ENCODE measurements at places on chromosomes 1 and 21.

DNA sequence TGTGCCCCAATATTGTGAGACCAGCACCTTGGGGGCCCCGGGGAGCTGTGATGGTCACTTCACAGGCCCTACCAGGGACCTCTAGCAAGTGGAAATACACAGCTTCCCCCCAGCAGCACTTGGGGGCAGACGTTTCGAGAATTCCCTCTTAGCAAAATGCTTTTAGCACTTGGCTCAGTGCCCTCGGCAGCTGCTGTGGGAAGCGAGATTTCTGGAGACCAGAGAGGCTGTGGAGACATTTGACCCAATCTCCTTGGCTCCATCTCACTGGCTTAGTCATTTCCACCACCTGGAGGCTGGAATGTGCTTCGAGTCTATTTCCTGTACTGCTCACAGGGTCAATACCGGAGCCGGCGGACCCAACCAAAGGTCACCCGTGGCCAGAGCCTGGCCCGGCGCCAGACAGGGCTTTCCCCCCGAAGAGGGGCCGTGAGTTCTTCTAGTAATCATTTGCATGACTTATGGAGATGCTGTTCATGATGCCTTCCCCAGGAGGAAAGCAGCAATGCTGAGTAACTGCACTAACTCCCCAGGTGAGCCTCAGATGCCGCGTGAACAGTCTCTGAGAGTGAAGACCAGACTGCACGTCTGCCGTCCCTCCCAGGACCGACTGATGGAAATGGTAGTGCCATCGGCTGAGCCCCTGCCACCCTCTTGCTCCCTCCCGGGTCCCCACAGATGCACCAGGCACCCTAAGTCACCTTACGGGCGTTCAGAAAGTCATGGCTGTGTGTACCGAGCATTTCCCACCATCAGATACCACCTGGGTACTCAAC is 4.4 kb upstream of the C2CD2 start:
- no peak for DNase-seq

DNA sequence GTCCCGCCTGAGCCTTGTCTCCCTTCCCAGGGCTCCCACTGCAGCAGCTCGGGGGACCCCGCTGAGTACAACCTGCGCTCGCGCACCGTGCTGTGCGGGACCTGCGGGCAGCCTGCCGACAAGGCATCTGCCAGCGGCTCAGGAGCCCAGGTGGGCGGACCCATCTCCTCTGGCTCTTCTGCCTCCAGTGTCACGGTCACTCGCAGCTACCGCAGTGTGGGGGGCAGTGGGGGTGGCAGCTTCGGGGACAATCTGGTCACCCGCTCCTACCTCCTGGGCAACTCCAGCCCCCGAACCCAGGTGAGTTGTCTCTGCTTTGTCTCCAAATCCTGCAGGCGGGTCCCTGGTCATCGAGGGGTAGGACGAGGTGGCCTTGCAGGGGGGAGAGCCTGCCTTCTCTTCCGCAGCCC is 14.9 kb upstream of the SEMA4A start:
- no peak for DNase-seq

- peak; percentile 49 for DNase-seq
Measured at GRCh38 chr1:51551081-51551480, 32.0 kb upstream of the EPS15 start.

DNA sequence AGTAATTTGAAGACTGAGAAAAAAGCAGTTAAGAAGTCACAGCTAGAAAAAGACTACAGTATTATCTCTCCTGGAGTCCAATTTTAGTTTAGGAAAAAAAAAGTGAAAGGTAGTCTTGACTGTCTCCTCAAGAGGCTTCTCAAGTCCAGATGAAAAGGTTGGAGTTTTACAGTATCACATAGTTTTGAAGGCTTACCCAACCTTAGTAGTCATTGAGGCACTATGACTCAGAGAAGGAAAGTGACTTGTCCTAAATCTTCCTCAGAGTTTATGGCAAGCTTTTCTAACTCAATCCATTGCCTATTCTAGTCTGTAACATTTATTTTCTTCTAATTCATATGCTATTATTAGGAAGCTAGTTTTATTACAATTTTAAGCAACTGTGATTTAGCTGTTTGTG is 174.9 kb downstream of the DPYD start:
- DNase-seq = peak; percentile 31

GRCh38 chr1:170377896-170378634 is 153.9 kb upstream of the GORAB start:
- no peak for DNase-seq

DNA sequence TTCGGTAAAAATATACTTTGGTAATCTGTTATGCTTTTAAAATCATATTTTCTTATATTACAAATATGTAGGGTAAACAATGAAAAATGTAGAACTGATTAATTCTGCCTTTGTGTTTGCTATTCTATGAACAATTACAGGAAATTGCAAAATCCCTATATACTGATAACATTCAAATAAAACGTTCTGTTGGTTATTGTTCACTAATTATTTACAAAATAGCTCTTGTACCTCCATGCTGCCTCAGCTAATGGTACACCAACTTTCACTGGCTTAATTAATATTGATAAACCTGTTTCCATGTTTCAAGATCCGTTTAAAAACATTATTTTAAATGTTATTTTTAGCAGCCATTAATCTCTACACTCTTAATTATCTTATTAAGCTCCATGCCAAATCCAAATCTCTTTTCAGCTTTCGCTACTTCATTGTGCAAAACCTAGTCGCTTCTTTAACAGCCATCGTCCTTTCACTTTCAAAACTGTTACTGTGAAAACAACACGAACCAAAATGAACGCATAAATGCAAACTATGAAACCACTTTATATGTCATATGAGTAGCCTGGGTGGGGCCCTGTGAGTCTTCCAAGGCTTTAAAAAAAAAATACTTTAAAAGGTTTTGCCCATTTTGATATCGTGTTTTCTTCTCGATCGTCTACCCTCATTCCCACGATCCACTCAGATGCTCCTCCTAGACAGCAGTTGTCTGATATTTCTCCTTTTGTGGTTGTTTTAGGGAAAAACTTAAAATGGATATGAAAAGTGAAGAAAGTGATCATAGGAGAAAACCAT is 807.1 kb downstream of the USP25 start:
- DNase-seq = no peak

DNA sequence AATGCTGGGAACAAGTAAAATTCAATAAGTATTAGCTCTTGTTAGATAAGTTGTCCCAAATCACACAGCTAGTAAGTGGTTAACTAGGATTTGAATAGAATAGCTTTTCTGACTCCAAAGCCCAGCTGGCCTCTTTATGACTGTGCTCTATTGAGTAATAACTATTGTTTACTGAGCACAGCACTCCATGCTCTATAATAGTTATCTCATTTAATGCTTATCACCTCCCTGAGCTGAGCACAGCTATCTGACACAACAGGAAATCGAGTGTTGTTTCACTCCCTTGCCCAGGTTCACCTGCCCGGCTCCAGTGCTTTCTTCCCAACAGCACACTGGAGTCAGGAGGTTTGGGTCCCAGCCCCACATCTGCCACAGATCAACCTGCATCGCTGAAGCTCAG is 38.8 kb upstream of the STMN1 start:
- DNase-seq = no peak

DNA sequence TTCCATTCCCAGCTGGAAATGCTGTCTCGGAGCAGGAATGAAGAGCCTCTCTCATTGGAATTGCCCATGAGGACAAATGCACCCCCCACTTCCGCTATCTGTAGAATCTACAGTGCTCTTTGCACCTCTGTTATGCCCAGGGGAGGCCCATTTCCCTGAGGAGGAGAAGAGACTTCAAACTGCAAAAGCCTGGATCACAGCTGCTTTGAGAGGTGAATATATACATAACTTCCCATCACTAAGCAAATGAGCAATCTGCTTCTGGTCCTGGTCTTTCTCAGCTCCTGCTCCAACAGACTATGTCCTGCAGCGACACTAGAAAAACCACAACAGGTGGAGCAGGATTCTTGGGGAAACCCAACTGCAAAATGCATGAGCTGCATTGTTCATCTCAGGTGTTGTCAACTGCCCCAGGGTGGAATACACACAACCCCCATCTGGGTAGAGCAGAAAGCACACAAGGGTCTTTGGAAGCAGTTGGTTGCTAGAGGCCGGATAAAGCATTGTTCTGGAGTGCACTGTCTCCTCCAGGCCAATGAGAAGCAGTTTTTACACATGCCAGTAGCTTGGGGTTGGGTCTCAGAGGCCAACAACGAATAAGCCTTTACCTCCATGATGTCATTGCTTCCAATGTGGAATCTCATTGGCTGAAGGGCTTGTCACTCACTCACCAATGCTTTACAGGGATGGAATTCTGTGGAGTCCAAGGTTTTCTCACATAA is 67.7 kb upstream of the RAB4A start:
- peak; percentile 41 for DNase-seq

GRCh38 chr1:201585093-201585483 is 46.2 kb downstream of the NAV1 start:
- DNase-seq = no peak

- peak; percentile 89 for DNase-seq
Measured at GRCh38 chr1:77762072-77762476, 2.4 kb upstream of the USP33 start.

- DNase-seq = no peak
Measured at GRCh38 chr1:3231826-3232225, 162.8 kb downstream of the PRDM16 start.

DNA sequence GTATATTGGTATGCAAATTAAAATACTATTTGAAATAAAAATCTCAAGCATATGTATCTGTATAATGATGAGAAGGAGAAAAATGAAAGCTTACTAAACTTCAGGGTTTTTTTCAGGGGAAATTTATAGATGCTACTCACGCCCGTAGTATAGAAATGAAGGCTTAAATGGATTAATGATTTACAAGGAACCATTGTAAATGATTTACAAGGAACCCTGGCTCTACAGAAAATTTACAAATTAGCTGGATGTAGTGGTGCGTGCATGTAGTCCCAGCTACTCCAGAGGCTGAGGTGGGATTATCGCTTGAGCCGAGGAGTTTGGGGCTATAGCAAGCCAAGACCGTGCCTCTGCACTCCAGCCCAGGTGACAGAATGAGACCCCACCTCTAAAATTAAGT is 150.5 kb downstream of the PCBP3 start:
- no peak for DNase-seq

DNA sequence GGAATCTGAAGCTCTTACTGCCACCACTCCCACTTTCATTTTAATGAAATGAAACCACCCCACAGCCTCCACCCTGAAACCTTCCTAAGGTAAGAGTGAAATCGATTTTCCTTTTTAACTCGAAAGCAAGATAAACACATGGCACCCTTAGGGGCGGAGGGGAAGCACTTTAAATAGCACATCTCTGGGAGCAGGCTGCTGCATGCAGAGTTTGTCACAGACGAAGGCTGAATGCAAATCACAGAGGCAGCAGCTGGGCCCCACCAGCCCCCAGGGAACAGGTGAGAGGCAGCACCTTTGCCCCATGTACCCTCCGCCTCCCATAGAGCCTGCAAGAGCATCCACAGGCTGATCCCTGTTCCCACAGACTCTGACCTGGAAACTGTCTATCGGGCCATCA is 60.0 kb upstream of the GRIK3 start:
- DNase-seq = no peak

DNA sequence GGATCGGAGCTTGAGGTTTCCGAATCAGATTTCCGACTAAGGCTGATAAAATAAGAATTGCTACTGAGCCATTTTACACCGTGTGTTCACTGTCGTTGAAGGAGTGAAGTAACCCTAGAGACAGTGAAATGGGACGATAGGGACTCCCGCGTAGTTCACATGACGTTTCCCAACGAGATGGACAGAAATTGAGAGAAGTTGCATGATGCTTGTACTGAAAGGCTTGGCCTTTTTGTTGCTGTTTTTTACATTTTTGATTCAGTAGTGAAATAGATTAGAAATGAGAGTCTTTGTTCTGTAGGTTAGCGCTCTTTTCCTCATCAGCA is 1.2 kb downstream of the KHDRBS1 start:
- no peak for DNase-seq
